ENCODE measurements at places on chromosomes 16 and 17.

DNA sequence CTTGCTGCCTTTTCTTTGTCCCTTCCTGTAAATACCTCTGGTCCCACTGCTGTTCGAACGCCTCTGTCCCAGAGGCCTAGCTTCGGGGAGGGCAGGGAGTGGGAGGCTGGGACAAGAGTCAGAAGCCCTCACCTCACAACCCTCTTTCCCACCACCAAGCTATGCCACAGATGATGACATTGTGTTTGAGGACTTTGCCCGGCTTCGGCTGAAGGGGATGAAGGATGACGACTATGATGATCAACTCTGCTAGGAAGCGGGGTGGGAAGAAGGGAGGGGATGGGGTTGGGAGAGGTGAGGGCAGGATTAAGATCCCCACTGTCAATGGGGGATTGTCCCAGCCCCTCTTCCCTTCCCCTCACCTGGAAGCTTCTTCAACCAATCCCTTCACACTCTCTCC lies 10.4 kb downstream of the ARRB2 start:
- H3K4me1 ChIP-seq, result no peaks in the 10 kb centered on the region
- DNase-seq, result no peak
- H3K27ac ChIP-seq, result no peak overlapping the region
- no peaks in the 10 kb centered on the region for H3K27me3 ChIP-seq

DNA sequence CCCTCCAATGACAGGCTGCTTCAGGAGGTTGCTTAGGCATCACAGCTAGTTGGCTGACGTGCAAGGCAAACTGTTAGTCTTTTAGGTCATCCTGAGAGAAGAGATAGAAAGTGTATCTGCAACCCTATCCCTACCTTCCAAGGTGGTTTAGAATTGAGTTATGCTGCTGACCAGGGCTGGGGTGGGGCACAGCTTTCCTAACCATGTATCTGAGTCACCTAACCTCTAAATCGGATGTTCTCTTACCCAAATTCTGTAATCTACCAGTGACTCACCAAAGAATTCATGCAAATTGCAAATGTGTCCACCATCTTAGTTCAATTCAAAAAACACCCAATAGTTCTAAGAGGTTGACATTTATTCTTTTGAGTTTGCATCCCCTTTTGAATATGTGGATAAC lies 107.2 kb upstream of the DYNLRB2 start:
- H3K36me3 ChIP-seq, result no peaks in the 10 kb centered on the region
- no peak overlapping the region for H3K27ac ChIP-seq
- no peak for DNase-seq
- no peaks in the 10 kb centered on the region for H3K27me3 ChIP-seq
- H3K4me1 ChIP-seq, result no peaks in the 10 kb centered on the region

GRCh38 chr17:80780381-80781198 lies 211.1 kb upstream of the CHMP6 start:
- H3K36me3 ChIP-seq, result peaks cover 5% of the 10 kb centered on the region
- peaks cover 11% of the 10 kb centered on the region for H3K4me1 ChIP-seq
- DNase-seq, result no peak

- no peaks in the 10 kb centered on the region for H3K27me3 ChIP-seq
- H3K4me1 ChIP-seq, result peaks cover 45% of the 10 kb centered on the region
- H3K4me3 ChIP-seq, result no peak overlapping the region
- H3K27ac ChIP-seq, result no peak overlapping the region
- DNase-seq, result no peak
Observed at GRCh38 chr17:57902800-57903759, 52.1 kb downstream of the CUEDC1 start.

- no peak for DNase-seq
- H3K4me1 ChIP-seq, result peaks cover 19% of the 10 kb centered on the region
- H3K27me3 ChIP-seq, result no peaks in the 10 kb centered on the region
Observed at GRCh38 chr17:77886387-77886728, 72.1 kb upstream of the TNRC6C start.

DNA sequence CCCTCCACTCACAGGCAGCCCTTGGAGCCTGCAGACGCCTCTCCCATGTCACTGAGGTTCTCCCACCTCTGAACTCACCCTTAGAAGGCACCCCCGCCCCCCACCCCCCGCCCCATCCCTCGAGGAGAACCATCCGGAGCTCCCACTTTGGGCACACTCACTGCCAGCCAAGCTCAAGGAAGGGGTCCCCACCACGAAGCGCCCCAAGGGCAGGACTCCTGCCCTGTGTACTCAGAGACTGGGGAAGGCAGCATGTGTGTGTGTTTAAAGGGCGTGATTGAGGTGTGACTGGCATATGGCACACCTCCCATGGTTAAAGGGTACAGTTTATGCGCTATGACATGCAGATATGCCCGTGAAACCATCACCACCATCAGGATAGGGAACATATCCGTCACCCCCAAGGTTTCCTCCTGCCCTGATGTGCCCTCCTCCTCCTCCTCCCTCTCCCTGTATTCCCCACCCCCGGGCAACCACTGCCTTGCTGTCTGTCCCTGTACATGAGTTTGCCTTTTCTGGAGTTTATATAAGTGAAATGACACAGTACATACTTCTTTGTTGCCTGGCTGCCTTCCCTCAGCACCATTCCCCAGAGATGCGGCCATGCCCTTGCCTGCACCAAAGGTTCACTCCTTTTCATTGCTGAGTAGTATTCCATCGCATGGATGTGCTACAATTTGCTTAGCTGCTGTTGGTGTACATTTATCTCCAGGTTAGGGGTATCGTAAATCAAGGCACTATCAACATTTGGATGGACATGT lies 14.0 kb upstream of the RBFOX3 start:
- no peak overlapping the region for H3K27ac ChIP-seq
- peaks cover 4% of the 10 kb centered on the region for H3K36me3 ChIP-seq
- no peaks in the 10 kb centered on the region for H3K4me1 ChIP-seq
- no peaks in the 10 kb centered on the region for H3K27me3 ChIP-seq
- DNase-seq, result no peak

DNA sequence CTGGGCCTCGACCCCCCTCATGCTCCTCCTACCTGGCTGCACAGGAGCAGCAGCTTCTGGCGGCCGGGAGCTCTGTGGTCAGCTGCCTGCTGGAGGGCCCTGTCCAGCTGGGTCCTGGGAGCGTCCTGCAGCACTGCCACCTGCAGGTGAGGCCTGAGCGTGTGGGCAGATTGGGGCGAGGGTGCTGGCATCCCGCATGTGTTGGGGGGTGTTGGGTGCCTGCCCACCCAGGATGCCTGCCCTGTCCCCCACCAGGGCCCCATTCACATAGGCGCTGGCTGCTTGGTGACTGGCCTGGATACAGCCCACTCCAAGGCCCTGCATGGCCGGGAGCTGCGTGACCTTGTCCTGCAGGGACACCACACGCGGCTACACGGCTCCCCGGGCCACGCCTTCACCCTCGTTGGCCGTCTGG lies 16.5 kb downstream of the FCSK start:
- peak; percentile 30 for DNase-seq
- H3K4me1 ChIP-seq, result peaks cover 4% of the 10 kb centered on the region

DNA sequence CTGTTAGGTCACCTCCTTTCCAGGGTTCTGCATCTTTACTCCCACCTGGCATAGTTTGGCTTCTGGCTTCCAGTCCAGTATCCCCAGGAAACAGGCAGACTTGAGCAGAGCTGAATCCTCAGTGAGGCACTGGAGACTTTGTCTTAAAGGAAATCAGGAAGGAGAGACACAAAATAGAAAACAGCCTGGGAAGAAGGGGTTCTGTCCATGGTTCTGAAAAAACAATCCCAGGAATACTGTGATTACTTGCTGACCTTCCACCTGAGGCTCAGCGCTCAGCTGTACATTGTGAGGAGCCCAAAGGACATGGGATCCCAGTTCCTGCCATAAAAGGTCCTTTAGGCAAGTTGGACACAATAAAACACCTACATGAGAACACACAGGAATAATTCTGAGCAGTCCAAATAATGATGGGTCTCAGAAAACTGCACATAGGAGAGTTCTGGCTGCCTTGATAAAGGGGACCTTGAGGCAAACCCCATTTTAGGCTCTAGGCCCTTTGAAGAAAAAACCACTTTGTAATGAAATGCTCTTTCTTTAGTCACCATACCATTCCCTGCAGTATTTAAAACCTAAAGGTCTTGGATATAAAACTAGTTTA lies 81.4 kb upstream of the CRHR1 start:
- H3K36me3 ChIP-seq, result no peaks in the 10 kb centered on the region
- no peak overlapping the region for H3K27ac ChIP-seq
- H3K4me1 ChIP-seq, result no peaks in the 10 kb centered on the region
- H3K4me3 ChIP-seq, result no peak overlapping the region

DNA sequence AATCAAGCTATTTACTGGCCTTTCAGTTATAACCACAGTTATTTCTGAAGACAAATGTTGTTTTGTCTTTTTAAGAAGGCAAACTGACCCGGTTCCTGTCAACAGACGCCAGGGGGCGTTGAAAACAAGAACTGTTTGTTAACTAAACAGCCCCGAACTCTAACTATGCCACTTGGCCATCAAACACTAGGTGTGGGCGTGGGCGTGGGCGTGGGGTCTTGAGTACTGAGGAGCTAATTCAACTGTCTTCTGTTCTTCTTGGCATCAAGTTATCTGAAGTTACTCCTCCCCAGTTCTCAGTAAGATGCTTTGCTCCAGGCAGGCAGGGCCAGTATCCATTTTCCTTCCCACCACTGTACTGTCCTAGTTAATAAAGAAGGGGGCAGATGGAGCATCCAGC lies 63.3 kb upstream of the MTMR4 start:
- no peak overlapping the region for H3K4me3 ChIP-seq
- H3K4me1 ChIP-seq, result no peaks in the 10 kb centered on the region
- H3K27me3 ChIP-seq, result peaks cover 7% of the 10 kb centered on the region
- no peak overlapping the region for H3K27ac ChIP-seq

GRCh38 chr16:69141936-69142335 lies 9.5 kb downstream of the UTP4 start:
- no peak for DNase-seq
- no peaks in the 10 kb centered on the region for H3K4me1 ChIP-seq
- H3K27me3 ChIP-seq, result no peaks in the 10 kb centered on the region
- no peak overlapping the region for H3K27ac ChIP-seq
- H3K36me3 ChIP-seq, result peaks cover 35% of the 10 kb centered on the region

DNA sequence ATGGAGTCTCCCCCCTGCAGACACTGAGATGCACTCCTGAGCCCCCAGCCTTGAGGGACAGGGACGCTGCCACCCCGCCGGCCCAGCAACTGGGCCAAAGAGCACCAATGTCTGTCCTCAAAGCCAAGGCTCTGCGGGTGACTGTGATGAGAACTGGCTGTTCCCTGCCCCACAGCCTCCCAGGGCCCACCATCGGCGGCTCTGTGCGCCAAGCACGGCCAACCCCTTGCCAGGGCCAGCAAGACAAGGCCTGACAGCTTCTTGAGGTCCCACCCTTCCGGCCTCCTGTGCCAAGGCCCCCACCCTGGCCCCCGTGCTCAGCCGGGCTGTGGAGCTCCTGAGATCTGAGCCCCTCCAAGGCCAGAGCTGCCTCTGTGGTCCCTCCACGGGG lies 34.2 kb upstream of the PABPN1L start:
- H3K27me3 ChIP-seq, result no peaks in the 10 kb centered on the region
- H3K36me3 ChIP-seq, result no peaks in the 10 kb centered on the region
- no peak for DNase-seq
- H3K4me3 ChIP-seq, result no peak overlapping the region

- H3K27ac ChIP-seq, result no peak overlapping the region
- DNase-seq, result peak; percentile 65
- H3K27me3 ChIP-seq, result peaks cover 29% of the 10 kb centered on the region
- no peaks in the 10 kb centered on the region for H3K36me3 ChIP-seq
- peak overlapping the region; percentile 5 for H3K4me3 ChIP-seq
Observed at GRCh38 chr16:85583491-85584181, 29.5 kb upstream of the GSE1 start.

DNA sequence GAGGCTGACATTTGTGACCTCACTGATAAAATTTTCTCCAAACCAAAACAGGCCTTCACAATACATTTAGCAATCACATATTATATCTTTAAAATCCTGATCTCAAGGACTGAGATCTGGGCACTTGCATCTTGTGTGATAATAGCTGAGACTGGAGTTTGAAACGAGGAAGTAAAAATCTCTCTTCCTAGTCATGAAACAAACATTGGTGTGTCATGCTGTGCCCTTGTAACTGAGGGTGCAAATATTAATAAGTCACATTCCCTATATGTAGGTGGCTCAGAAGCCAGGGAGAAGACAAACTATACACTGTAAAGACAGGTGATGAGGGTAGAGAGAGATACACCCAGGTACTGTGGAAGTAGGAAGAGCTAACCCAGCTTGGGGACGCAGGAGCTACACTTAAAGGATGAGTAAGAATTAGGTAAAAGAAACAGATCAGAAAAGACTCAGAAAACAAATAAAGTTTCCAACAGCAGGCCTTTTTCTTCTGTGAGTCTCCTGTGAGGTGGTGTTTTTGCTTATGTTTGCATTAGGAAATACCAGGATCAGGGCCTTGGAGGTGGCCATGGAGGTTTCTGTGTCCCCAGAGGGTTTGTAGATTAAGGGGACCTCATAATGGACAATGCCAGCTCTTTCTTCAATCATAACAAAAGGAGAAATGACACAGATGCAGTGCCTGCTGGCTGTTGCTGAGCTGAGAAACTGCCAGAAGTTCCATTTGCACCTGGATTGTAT lies 335.7 kb downstream of the GRIN2A start:
- H3K27me3 ChIP-seq, result no peaks in the 10 kb centered on the region
- no peak for DNase-seq
- H3K4me1 ChIP-seq, result no peaks in the 10 kb centered on the region
- no peak overlapping the region for H3K27ac ChIP-seq

- no peak for DNase-seq
- H3K27ac ChIP-seq, result no peak overlapping the region
- peaks cover 23% of the 10 kb centered on the region for H3K4me1 ChIP-seq
- H3K27me3 ChIP-seq, result no peaks in the 10 kb centered on the region
- H3K36me3 ChIP-seq, result peaks cover 34% of the 10 kb centered on the region
Observed at GRCh38 chr17:57419940-57420550, 163.7 kb downstream of the MSI2 start.

GRCh38 chr17:78322327-78322857 lies 37.5 kb downstream of the SOCS3 start:
- DNase-seq, result no peak
- H3K36me3 ChIP-seq, result no peaks in the 10 kb centered on the region
- no peaks in the 10 kb centered on the region for H3K27me3 ChIP-seq

Data from neuronal stem cell (in vitro differentiated cells).